ENCODE measurements at places on chromosomes 16 and 17.

GRCh38 chr16:89519881-89520280 lies 11.7 kb downstream of the SPG7 start:
- DNase-seq = no peak

- DNase-seq = no peak
Observed at GRCh38 chr17:81331527-81332043, 36.5 kb upstream of the SLC38A10 start.

DNA sequence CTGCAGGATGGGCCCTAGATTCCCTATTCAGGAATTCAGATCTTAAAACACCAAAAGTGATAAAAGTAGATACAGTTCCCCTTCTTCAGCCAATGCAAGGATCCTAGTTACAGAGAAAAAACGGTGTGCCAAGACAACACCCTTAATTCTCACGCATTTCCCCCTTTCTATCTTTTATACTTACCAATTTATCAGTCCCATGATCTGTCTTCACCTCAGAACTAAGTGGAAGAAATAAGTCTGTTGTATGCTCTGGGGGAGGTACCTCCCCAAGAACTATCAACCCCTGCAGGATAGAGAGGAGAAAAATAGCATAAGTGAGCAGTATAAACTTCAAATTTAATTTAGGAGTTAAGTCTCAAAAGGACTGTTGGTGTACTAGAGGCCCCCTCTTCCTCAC lies 83.2 kb downstream of the STH start:
- no peak for DNase-seq

GRCh38 chr17:34391241-34391640 lies 28.2 kb upstream of the CCL1 start:
- DNase-seq = no peak

GRCh38 chr16:86202760-86203426 lies 303.9 kb downstream of the IRF8 start:
- no peak for DNase-seq

GRCh38 chr17:36205637-36206485 lies 5.0 kb upstream of the CCL4L2 start:
- DNase-seq = no peak

GRCh38 chr17:17790637-17791464 lies 45.9 kb downstream of the SREBF1 start:
- no peak for DNase-seq

DNA sequence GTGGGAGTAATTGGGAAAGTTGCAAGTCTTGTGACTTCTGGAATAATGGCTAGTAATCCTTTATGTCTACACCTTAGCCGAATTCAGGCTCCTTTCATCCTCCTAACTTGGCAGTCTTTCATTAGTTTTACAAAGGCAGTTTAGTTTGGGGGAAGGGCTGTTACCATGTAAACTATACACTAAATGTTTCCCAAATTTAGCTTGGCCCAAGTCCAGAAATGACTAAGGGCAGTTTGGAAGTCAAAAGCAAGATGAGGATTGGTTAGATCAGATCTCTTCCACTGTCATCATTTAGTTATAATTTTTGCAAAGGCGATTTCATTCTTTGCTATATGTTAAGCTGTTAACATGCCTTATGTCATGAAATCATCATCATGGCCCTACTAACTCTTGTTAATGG lies 115.4 kb upstream of the CACNG3 start:
- DNase-seq = no peak

GRCh38 chr17:79391376-79392233 lies 219.2 kb downstream of the RBFOX3 start:
- DNase-seq = no peak

GRCh38 chr17:21263376-21263775 lies 10.2 kb upstream of the NATD1 start:
- DNase-seq = no peak

GRCh38 chr16:27179500-27180072 lies 23.7 kb upstream of the KDM8 start:
- DNase-seq = no peak

DNA sequence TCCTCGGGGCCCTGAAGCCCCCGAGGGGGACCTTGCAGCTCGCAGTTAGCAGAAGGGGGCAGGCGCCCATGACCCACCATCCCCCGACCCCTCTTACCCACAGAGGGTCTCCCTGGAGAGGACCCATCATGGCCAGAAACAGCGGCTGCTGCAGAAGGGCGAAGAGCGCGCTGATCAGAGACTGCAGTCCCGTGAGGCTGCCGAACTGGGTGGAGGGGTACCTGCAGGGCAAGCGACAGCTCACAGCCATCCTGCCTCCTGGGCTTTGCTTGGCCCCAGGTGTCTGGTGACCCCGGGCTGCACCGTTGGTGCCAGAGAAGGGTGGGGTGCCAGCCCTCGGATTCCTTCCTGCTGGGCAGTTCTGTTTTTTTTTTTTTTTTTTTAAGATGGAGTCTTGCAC lies 13.9 kb upstream of the PITPNA start:
- DNase-seq = no peak

DNA sequence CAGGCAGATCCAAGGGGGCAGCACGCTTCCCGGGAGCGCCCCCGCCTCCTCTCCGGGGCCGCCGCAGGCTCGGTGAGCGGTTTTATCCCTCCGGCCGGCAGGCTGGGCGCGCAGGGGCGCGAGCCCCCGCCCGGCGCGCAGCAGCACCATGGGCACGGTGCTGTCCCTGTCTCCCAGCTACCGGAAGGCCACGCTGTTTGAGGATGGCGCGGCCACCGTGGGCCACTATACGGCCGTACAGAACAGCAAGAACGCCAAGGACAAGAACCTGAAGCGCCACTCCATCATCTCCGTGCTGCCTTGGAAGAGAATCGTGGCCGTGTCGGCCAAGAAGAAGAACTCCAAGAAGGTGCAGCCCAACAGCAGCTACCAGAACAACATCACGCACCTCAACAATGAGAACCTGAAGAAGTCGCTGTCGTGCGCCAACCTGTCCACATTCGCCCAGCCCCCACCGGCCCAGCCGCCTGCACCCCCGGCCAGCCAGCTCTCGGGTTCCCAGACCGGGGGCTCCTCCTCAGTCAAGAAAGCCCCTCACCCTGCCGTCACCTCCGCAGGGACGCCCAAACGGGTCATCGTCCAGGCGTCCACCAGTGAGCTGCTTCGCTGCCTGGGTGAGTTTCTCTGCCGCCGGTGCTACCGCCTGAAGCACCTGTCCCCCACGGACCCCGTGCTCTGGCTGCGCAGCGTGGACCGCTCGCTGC lies 832 bp downstream of the CDK5R1 start:
- no peak for DNase-seq

DNA sequence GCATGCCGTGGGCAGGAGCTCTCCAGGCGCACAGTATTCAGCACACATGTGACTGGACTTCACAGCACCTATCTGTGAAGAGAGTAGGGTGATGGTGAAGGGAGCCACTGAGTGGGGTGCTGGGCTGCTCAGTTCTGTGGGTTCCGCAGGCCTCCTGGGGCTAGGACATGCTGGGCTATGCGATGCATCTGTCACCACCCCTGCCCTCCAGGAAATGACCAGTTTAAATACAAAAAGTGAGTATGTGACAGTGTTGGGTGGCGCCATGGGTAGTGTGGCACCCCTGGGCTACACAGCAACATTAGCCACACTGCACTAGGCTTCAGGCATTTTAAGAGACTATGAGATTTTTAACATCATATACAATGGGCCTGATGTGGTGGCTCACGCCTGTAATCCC lies 28.6 kb downstream of the MYLK3 start:
- DNase-seq = no peak

DNA sequence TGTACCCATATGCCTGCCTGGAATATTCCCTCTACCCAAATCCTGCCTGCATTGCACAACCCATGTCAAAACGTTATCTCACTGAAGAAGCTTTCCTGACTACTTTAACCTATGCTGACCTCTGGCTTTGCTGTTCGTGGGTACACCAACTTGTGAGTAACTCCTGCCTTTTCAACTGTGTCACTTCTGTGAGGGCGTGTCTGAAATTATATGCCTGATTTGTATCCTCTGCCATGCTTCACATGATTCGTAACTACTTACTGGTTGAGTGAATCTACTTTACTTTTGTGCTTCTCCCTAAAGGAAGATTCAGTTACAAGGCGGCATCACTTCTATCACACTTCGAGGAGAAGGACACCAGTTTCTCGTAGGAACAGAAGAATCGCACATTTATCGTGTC lies 33.3 kb upstream of the USP43 start:
- DNase-seq = no peak

GRCh38 chr16:25109643-25110042 lies 1.9 kb upstream of the LCMT1 start:
- DNase-seq = no peak

- no peak for DNase-seq
Observed at GRCh38 chr16:28937222-28937876, 5.6 kb downstream of the CD19 start.

- DNase-seq = no peak
Observed at GRCh38 chr17:37274461-37274860, 101.3 kb upstream of the C17orf78 start.

GRCh38 chr16:18018376-18018775 lies 318.2 kb downstream of the NPIPA8 start:
- no peak for DNase-seq

DNA sequence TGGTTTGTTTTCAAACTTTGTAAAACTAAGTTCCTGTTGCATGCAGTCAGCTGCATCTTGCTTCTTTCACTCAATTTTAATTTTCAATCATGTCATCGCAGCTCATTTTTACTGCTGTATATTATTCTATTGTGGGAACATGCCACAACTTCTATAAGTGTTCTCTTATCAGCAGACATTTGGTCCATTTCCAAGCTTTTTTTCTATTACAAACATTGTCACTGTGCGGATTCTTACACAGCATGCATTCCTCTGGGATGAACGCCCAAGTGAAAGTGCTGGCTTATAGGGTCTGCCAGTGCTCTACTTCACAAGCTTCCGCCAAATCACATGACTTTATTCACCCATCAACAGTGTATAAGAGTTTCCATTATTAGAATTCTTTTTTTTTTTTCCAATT lies 22.7 kb downstream of the GINS3 start:
- DNase-seq = no peak

DNA sequence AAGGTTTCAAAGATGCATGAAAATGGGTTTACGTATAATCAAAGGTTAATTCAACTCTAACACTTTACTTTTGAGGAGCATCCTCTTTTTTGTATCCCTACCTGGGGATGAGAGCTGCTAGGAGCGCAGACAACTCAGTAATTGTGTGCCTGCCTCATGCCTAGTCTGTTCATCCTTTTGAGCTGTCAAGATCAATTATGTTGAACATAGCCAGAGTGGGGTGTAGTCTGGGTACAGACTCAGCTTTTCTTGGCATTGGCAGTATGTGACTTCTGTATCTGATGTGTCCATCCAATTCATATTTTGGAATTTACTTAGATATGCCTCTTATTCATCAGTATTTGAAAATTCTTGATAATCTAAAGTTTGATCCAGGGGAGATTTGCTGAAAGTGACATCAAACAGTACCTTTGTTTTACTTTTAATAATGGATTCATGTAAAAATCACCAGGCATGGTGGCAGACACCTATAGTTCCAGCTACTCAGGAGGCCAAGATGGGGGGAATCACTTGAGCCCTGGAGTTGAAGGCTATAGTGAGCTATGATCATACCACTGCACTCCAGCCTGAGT lies 24.1 kb downstream of the PRKCA start:
- no peak for DNase-seq

DNA sequence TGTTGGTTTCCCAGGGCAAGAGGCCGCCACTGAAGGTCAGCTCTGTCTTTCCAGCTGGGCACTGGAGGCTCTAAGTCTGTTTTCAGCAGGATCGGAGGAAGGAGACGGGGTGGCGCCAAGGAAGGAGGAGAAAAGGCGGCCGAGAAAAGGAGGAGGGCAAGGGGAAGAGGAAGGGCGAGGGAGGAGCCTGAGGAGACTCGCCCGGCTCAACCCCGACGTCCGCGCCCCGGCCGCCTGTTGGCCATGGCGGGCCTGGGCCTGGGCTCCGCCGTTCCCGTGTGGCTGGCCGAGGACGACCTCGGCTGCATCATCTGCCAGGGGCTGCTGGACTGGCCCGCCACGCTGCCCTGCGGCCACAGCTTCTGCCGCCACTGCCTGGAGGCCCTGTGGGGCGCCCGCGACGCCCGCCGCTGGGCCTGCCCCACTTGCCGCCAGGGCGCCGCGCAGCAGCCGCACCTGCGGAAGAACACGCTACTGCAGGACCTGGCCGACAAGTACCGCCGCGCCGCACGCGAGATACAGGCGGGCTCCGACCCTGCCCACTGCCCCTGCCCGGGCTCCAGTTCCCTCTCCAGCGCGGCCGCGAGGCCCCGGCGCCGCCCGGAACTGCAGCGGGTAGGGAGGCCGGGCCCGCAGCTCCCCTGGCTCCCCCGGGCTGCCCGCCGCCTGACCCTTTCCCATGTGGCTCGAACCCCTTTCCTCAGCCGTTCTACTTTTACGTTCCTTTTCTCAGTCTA lies at the start of gene RNF135:
Gene RNF135, plus strand, starts transcription at position 209 of the 737 bp plus-strand sequence. Its CDS starts 35 bp downstream, at position 244.
- no peak for DNase-seq

GRCh38 chr16:26595199-26595598 lies 471.5 kb upstream of the C16orf82 start:
- no peak for DNase-seq

- no peak for DNase-seq
Observed at GRCh38 chr17:75135452-75135851, 3.9 kb upstream of the NT5C start.

DNA sequence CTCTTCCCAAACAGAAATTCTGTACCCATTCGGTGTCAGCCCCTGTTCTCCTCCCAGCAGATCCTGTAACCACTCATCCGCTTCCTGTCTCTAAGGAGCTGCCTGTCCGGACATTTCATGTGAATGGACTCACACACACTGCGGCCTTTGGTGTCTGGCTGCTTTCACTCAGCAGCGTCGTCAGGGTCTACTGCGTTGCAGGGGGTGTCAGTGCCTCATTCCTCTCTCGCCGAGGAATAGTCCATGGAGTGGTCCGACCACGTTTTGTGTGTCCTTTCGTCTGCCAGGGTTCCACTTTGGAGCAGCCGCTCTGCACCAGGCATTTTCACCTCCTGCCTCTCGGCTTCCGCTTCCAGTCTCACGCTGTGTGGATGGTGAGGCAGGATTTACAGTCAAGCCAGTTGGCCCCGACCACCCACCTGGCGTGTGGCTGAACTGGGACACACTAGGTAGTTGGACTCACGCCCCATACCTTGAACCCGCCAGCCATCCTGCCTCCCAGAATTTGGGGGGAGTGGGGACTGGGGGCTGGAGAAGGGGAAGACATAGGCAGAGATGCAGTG lies 188.2 kb upstream of the CIBAR2 start:
- DNase-seq = no peak
